ENCODE measurements at places on chromosomes 16 and 17. TPM values are rescaled to one million over a fixed set of nuclear protein-coding genes. Genes with fewer than 3 reads are reported as not detected.

Gene CX3CL1
- total RNA-seq, result 59.5 TPM

Gene ABI3
- 1.6 TPM for total RNA-seq

Gene EVPLL
- not detected for total RNA-seq

Gene TRIM72
- not detected for total RNA-seq

Gene FOXF1
- 2.1 TPM for total RNA-seq

Gene SPIRE2
- 13.1 TPM for total RNA-seq

Gene SPECC1
- total RNA-seq, result 108 TPM

Gene LDHD
- total RNA-seq, result 0.95 TPM

Gene TBC1D10B
- total RNA-seq, result 39.6 TPM

Gene PRSS8
- total RNA-seq, result 4.4 TPM

Gene COX6A2
- total RNA-seq, result not detected

Gene TNRC6C
- total RNA-seq, result 2.2 TPM

Gene TERB1
- not detected for total RNA-seq

Gene MYADML2
- not detected for total RNA-seq

Gene SERPINF2
- 0.68 TPM for total RNA-seq
